Keratinocyte (primary cell): ENCODE measurements at places on chromosomes 4 and X.

DNA sequence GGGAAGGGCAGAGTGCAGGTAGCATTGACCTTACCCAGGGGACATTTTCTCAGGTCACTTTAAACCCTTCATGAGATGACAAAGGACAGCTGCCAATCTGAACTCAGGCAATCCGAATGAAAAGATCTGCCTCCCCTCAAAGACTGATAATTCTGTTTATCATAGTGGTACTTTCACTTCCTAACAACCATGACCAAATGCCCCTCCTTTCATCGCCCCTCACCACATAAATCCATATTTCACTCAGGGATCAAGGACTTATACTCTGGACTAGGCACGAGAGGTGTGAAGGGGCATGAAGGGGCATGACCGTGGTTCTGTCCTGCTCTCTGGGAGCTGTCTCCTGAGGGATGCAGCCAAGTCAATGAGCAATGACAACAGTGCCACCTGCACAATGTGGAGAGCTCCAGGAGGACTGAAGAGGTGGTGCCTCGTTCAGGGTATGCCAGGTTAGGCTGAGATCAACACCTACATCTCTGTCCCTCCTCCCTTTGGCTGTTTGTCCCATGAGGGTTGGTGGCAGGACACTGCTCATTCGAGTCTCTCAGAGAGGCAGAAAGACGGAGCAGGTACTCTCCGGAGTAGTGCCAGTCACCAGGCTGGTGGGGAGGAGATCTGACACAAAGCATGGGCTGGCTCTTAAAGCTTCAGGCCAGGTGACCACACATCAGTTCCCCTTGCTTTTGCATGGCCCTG is 12.5 kb downstream of the HS3ST1 start:
- H3K4me1 ChIP-seq: peaks cover 10% of the 10 kb centered on the region
- H3K4me3 ChIP-seq: no peak overlapping the region
- no peak overlapping the region for H3K27ac ChIP-seq
- H3K27me3 ChIP-seq: no peaks in the 10 kb centered on the region

GRCh38 chr4:7336732-7337131 is 98.0 kb downstream of the PSAPL1 start:
- H3K27ac ChIP-seq: no peak overlapping the region
- no peaks in the 10 kb centered on the region for H3K36me3 ChIP-seq
- DNase-seq: no peak
- peaks cover 9% of the 10 kb centered on the region for H3K27me3 ChIP-seq
- no peak overlapping the region for H3K4me3 ChIP-seq

DNA sequence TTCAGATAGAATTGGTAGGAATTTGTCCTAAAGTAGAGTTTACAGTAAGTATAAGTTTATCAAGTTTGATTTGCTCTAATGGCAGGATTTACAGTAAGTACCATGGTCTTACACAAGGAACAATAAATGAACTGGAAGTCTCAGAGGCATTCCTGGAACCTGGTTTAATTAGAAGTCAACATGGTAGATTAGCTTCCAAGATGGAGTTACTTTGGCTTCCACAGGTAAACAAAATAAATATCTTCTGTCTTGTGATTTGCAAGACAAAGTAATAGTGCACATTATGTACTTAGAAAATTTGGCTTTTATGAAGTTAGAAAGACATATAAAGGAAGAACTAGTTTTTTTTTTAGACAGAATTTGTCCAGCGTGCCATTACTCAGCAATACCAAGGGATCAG is 190.7 kb downstream of the GLUD2 start:
- H3K36me3 ChIP-seq: no peaks in the 10 kb centered on the region
- H3K27ac ChIP-seq: no peak overlapping the region
- DNase-seq: no peak
- no peaks in the 10 kb centered on the region for H3K4me1 ChIP-seq
- H3K27me3 ChIP-seq: no peaks in the 10 kb centered on the region

DNA sequence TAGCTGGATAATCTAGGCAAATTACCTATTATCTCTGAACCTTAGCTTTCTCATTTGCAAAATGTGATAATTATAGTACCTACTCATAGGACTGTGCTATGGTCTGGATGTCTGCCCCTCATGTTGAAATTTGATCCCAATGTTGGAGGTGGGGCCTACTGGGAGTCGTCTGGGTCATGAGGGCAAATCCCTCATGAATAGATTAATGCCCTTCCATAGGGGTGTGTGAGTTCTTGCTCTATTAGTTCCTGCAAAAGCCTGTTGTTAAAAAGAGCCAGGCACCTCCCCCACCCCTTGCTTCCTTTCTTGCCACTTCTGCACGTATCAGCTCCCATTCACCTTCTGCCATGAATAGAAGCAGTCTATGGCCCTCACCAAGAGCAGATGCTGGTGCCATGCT is 73.9 kb downstream of the SERTM2 start:
- no peaks in the 10 kb centered on the region for H3K36me3 ChIP-seq
- H3K27me3 ChIP-seq: peaks cover 4% of the 10 kb centered on the region
- DNase-seq: no peak
- no peaks in the 10 kb centered on the region for H3K4me1 ChIP-seq
- H3K4me3 ChIP-seq: no peak overlapping the region

GRCh38 chr4:184328022-184328736 is 110.5 kb upstream of the ENPP6 start:
- peak overlapping the region; percentile 77 for H3K27ac ChIP-seq
- no peaks in the 10 kb centered on the region for H3K27me3 ChIP-seq
- DNase-seq: peak; percentile 96
- no peak overlapping the region for H3K4me3 ChIP-seq
- peaks cover 21% of the 10 kb centered on the region for H3K4me1 ChIP-seq

DNA sequence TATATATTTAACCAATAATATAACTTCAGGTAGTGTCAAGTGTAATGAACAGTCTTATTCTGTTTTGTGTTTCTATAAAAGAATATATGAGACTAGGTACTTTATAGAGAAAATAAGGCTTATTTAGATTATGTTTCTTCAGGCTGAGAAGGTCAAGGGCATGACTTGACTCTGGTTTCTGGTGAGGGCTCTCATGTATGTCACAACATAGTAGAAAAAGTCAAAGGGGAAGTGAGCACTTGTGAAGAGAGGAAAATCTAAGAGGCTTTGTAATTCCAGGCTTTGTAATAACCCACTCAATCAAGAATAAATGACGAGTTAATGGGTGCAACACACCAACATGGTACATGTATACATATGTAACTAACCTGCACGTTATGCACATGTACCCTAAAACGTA is 27.6 kb downstream of the PRR32 start:
- DNase-seq: no peak
- H3K27ac ChIP-seq: no peak overlapping the region
- no peaks in the 10 kb centered on the region for H3K36me3 ChIP-seq
- no peak overlapping the region for H3K4me3 ChIP-seq
- no peaks in the 10 kb centered on the region for H3K27me3 ChIP-seq
- H3K4me1 ChIP-seq: no peaks in the 10 kb centered on the region

- no peak overlapping the region for H3K27ac ChIP-seq
- no peak overlapping the region for H3K4me3 ChIP-seq
- DNase-seq: peak; percentile 19
- no peaks in the 10 kb centered on the region for H3K36me3 ChIP-seq
- H3K4me1 ChIP-seq: peaks cover 4% of the 10 kb centered on the region
Observed at GRCh38 chr4:68175562-68176155, 46.0 kb upstream of the TMPRSS11F start.

- peak overlapping the region; percentile 85 for H3K27ac ChIP-seq
- peaks cover 32% of the 10 kb centered on the region for H3K4me1 ChIP-seq
- H3K27me3 ChIP-seq: no peaks in the 10 kb centered on the region
- DNase-seq: peak; percentile 54
- H3K4me3 ChIP-seq: no peak overlapping the region
Observed at GRCh38 chrX:45622538-45622937, 421.9 kb upstream of the DIPK2B start.

GRCh38 chrX:129606918-129607317 is 47.8 kb downstream of the APLN start:
- no peak overlapping the region for H3K4me3 ChIP-seq
- H3K36me3 ChIP-seq: no peaks in the 10 kb centered on the region
- no peaks in the 10 kb centered on the region for H3K27me3 ChIP-seq
- H3K27ac ChIP-seq: no peak overlapping the region

DNA sequence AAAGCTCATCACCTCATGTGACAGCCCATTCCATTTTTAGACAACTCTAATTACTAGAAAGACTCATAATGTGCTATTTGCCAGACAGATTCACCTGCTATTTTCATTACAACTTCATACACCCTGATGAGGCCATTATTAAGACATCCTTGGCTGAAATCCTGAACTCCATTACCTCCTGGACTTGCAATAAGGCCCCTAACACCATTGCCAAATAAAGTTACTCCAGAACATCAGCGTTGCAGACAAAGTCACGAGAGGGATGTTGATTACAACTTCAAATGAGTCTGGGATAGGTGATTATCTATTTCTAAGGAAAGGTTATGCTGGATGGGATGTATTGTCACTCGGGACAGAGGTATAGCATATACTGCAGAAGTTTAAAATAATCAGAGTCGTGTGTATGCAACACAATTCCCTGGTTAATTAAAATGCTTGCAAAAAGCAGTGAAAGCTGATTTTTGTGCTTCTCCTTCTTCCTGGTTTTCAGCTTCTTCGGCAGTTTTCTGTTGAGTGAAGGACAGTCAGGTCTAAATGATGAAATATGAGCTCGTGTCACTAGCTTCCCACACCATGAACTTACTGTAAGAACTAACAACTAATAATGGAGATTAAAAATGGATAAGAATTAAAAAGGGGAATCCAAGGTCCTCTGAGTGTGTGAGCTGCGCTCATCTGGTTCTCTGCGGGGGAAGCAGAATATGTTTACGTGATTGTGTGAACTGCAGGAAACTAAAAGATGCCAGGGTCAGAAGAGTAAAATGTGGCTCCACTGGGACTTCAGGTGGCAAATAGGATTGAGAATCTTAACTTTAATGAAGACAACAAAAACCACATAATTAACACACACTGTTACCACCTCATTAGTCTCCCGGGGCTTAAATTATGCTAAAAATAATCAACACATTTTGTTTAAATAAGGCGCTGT is 17.6 kb upstream of the SOD3 start:
- no peak for DNase-seq
- H3K27me3 ChIP-seq: no peaks in the 10 kb centered on the region
- no peak overlapping the region for H3K27ac ChIP-seq
- H3K4me3 ChIP-seq: no peak overlapping the region
- H3K36me3 ChIP-seq: no peaks in the 10 kb centered on the region

DNA sequence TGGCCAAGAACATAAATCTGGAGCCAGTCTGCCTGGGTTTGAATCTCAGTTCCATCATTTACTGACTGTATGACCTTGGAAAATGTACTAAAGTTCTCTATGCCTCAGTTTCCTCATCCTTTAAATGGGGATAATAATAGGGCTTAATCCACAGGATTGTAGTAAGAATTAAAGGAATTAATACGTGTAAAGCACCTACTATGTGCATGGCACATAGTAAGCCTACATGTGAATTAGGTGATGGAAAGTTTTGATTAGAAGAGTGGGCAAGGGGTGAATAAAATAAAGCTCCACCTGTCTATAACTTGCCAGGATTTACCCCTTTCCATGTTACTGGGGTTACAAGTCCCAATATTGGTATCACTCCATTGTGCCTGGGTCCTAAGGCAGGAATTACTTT is 35.8 kb upstream of the IL13RA2 start:
- no peak overlapping the region for H3K4me3 ChIP-seq
- no peaks in the 10 kb centered on the region for H3K27me3 ChIP-seq
- DNase-seq: no peak
- H3K4me1 ChIP-seq: peaks cover 6% of the 10 kb centered on the region
- H3K27ac ChIP-seq: no peak overlapping the region
- H3K36me3 ChIP-seq: no peaks in the 10 kb centered on the region

GRCh38 chr4:133856731-133857355 is 344.7 kb downstream of the PABPC4L start:
- H3K27ac ChIP-seq: no peak overlapping the region
- DNase-seq: no peak
- no peaks in the 10 kb centered on the region for H3K4me1 ChIP-seq
- H3K36me3 ChIP-seq: no peaks in the 10 kb centered on the region
- no peak overlapping the region for H3K4me3 ChIP-seq
- no peaks in the 10 kb centered on the region for H3K27me3 ChIP-seq

GRCh38 chr4:47729131-47729680 is 108.7 kb downstream of the CORIN start:
- H3K4me1 ChIP-seq: no peaks in the 10 kb centered on the region
- H3K27me3 ChIP-seq: no peaks in the 10 kb centered on the region
- H3K4me3 ChIP-seq: no peak overlapping the region
- H3K27ac ChIP-seq: no peak overlapping the region
- no peak for DNase-seq
- H3K36me3 ChIP-seq: no peaks in the 10 kb centered on the region

DNA sequence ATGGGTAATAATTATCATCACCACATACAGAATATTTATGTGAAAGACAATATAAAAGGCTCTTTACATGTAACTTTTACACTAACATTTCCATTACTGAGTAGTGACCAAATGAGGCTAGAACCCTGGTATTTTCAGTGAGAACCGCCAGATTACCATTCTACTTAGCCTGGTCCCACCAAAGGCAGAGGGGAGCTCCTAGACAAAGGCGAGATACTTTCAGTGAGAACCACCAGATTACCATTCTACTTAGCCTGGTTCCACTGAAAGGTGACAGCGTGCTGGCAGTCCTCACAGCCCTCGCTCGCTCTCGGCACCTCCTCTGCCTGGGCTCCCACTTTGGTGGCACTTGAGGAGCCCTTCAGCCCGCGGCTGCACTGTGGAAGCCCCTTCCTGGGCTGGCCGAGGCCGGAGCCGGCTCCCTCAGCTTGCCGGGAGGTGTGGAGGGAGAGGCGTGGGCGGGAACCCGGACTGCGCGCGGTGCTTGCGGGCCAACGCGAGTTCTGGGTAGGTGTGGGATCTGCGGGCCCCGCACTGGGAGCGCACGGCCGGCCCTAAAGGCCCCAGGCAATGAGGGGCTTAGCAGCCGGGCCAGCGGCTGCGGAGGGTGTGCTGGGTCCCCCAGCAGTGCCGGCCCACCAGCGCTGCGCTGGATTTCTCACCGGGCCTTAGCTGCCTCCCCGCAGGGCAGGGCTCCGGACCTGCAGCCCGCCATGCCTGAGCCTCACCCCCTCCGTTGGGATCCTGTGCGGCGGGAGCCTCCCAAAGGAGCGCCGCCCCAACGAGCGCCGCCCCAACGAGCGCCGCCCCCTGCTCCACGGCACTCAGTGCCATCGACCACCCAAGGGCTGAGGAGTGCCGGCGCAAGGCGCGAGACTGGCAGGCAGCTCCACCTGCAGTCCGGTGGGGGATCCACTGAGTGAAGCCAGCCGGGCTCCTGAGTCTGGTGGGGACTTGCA is 1276.1 kb downstream of the PCDH7 start:
- H3K27ac ChIP-seq: no peak overlapping the region
- H3K27me3 ChIP-seq: no peaks in the 10 kb centered on the region
- no peaks in the 10 kb centered on the region for H3K36me3 ChIP-seq
- no peaks in the 10 kb centered on the region for H3K4me1 ChIP-seq
- no peak for DNase-seq

- no peaks in the 10 kb centered on the region for H3K36me3 ChIP-seq
- no peak for DNase-seq
- H3K27me3 ChIP-seq: no peaks in the 10 kb centered on the region
Observed at GRCh38 chr4:57159866-57160265, 49.7 kb upstream of the IGFBP7 start.
